Endothelial cell of umbilical vein (primary cell): ENCODE measurements at places on chromosomes 11 and 22. TPM values are rescaled to one million over a fixed set of nuclear protein-coding genes. Genes with fewer than 3 reads are reported as not detected.

DNA sequence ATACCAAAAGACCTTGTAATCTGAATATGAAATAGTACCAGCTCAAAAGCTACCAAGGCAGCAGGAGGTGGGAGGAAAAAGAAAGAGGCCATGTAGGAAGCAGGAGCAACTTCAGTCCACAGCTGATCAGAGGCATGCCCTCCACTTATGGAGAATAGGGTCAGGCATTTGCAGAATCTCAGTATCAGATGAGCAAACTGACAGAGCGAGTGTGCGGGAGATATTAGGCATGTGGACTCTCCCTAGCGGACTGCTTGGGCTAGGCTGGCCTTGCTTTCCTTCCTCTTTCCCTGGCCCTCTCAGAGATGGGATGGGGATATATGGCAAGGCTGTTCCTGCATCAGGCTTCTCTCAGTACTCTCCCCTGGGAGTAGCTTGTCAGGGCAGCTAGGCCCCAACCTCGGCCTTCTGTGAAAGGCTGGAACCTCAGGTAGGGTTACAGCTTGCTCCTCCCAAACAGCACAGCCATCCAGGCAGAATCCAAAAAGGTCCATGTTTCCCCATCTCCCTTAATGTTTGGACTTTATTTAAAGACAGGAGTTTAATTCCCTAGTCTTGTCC lies 37.0 kb downstream of the ETS1 start:
- no peak for DNase-seq

DNA sequence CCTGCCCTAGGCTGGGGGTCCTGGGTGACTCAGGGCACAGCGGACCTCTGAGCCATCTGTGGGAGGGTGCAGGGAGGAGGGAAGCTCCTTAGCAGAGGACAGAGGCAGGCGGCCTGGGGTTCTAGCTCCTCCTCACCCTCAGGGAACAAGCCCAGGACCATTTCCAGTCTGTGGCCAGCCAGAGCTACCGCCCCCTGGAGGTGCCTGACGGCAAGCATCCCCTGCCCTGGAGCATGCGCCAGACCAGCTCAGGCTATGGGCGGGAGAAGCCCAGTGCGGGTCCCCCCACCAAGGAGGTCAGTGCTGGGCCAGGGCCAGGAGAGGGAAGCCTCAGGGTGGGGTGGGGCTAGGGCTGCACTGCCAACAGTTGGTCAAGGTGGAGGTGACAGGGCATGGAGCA lies 26.0 kb upstream of the LRRC10B start:
- DNase-seq = no peak

DNA sequence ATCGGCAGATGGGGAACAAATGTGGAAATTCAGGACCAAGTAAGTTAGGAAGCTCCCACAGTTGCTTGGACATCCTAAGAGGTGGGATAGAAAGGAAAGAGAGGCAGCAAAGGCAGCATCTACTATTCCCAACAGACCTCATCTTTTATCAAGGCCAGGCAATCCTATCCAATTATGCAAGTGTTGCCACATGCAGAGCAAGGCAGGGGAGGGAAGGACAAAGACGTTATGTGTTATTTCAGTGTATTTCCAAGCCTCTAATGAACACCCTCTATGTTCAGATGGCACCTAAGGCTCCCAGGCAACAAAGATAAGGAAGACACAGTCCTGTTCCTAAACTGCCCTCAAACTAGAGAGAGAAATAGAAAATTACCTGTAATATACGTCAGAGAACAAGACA lies 9.2 kb downstream of the TIGD3 start:
- no peak for DNase-seq

GRCh38 chr22:19942157-19943081 lies 801 bp upstream of the TXNRD2 start:
- DNase-seq = peak; percentile 55

DNA sequence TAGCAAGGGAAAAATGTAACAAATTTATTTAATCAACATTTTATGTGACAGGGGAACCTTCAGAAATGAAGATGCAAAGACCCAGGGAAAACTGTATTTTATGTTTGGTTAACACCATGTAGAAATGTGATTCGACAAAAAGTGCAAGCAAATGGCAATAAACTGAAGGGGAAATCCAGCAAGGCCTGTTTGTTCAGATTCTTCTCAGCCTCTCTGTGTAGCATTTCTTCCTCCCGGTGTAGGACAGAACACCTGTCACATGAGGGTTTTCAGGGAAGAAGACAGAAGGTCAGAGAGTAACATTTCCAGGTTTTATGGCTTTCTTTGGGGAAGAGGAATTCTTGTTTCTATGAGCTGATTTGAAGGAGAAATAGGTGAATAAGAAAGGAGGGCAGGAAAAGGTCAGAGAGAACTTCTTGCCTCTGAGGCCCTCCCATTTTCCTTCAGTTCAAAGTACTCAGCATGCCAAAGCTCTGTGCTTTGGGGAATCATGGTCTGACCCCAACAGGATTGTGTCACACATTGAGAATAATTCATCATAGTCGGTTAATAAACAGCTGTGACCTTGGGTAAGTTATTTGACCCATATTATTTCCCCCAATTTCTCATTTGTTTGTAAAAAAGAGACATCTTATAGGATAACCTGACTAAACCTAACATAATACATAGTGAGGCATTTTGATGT lies 45.5 kb upstream of the ME3 start:
- no peak for DNase-seq

DNA sequence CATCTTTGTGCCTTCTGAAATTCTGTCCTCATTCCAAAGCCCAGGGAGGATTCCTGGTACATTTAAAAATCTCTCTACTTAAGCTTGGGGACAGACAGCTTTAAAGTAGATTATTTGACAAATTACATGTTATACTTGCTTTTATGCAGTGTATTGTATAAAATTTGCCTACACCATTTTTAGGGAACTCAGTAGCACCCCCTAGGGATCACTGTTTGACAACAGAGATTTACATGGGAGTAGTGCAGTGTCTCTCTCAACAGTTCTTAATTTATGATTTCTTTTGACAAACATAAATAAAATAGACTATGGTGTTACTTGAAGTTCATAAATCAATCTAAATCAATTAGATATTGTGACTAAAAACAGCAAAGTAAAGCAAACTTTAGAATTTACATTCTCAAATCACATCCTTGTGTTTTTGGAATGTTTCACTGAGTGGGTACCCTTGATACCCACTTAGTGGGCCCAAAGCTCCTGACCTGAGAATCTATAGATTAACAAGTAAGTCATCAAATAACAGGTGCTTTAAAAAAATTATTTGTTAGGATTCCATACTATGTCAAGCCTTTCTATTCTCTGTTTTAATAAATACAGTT lies 428.8 kb downstream of the DYNC2H1 start:
- DNase-seq = peak; percentile 54

GRCh38 chr22:30104501-30105156 lies 24.4 kb downstream of the HORMAD2 start:
- no peak for DNase-seq

DNA sequence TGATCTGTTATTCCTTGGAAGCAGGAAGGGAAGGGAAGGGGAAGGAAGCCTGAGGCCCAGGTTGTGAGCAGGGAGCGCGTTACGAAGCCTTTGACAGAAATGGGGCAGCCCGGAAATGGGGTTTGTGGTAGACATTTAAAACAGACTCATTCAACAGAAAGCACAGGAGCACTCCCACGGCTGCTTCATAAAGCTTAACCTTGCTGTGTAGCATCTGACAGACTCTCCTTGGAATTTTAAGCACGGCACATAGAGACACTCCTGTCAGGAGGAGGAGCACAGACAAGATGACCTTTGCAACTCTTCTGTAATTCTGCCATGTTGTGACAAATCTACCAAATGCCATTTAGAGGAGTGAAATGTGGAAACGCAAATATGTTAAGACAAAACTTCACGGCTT lies 131.6 kb downstream of the FBXO7 start:
- no peak for DNase-seq

DNA sequence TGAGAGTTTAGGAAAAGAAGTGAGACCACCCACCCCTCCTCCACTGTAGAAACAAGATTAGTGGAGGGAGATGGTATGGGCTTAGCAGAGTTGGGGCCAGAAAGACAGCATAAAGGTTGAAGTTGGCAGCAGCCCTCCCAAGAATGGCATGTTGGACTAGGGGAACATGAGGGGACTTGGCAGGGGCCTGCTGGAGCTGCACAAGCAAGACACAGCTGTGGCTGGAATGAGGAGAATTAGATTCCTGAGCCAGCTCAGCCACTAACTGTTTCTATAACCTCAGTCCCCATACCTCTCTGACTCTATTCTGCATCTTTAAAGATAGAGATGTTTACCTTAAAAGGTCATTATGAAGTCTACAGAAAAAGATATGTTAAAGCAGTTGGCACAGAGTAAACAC lies 13.2 kb downstream of the MAP6 start:
- DNase-seq = no peak

DNA sequence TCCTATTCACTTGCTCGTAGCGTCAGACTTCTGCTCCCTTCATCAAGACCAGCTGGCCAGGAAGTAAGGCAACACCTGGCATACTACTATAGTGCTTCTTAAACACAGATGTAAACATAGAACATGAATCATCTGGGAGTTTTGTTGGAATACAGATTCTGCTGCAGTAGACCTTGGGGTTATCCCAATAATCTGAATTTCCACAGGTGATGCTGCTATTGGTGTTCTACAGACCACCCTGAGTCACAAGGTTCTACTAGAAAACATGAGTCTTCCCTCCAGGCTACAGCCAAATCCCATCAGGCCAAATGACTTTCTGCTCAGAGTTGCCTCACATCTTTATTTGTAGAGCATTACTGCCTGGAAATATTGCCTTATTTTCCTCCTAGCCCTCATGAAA lies 175.2 kb downstream of the NELL1 start:
- DNase-seq = no peak

The FBXO7 gene
- polyA plus RNA-seq = 112 TPM in 2 replicates

The MALAT1 gene
- 394 and 491 TPM in 2 replicates for polyA plus RNA-seq

The ARHGAP20 gene
- 0.38 and 0.51 TPM in 2 replicates for polyA plus RNA-seq
